ENCODE measurements at places on chromosomes 3 and 15.

GRCh38 chr3:10448544-10448943 lies 56.8 kb downstream of the ATP2B2 start:
- DNase-seq, result no peak

GRCh38 chr15:30991255-30992235 lies at the start of gene MTMR10:
TSS of gene MTMR10 (minus strand) at chr15:30991628. CDS start at chr15:30991506, 122 bp downstream.
- peak; percentile 66 for DNase-seq

- DNase-seq, result no peak
Measured at GRCh38 chr3:17946619-17947018, 204.2 kb upstream of the TBC1D5 start.

DNA sequence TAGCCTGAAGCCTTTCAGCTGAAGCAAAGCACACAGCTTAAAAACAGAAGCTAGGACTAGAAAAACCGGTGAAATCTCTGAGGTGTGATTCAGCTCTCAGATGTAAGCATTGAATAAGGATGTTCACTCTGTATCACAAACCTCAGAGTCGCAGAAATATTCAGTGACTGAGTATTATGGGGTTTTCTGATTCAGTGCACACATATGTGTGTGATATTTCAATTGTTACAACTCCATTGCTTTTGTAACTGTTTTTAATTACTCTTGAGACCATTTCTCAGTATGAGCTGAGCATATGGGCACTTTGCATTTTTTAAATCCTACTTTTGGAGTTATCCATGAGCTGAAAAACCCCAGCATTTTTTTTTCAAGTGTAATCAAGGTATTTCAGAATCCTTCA lies 868.8 kb downstream of the NTRK3 start:
- DNase-seq, result no peak

DNA sequence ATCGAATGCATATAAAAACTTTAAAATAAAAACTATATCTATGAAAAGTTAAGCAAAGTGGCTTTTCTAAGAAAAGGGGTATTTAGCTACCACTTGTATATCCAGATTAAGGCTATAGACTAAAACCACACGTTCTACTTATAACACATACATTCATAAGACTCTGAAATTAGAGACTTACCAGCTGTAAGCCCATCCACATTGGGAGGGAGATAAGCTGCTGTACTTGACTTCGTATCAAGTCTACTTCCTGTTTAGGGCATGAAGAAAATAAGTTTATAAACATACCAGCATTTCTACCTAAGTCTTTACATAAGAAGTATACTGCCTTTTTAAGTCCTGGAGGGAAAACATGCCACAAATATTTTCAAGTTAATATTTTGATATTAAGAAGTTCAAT lies 27.7 kb downstream of the AQR start:
- DNase-seq, result no peak

- no peak for DNase-seq
Measured at GRCh38 chr15:31062911-31063310, 38.6 kb downstream of the TRPM1 start.

Data from CD4-positive, alpha-beta T cell treated with Interleukin-2 at 100 ng/mL for 4 hours (primary cell).